ENCODE measurements at places on chromosomes 1 and 21.

- DNase-seq: peak; percentile 18
Observed at GRCh38 chr1:53715478-53715877, 23.5 kb downstream of the GLIS1 start.

GRCh38 chr1:174007851-174008250 is 14.3 kb downstream of the RC3H1 start:
- no peak for DNase-seq

GRCh38 chr1:76501586-76502219 is 365.6 kb upstream of the ST6GALNAC5 start:
- DNase-seq: no peak

DNA sequence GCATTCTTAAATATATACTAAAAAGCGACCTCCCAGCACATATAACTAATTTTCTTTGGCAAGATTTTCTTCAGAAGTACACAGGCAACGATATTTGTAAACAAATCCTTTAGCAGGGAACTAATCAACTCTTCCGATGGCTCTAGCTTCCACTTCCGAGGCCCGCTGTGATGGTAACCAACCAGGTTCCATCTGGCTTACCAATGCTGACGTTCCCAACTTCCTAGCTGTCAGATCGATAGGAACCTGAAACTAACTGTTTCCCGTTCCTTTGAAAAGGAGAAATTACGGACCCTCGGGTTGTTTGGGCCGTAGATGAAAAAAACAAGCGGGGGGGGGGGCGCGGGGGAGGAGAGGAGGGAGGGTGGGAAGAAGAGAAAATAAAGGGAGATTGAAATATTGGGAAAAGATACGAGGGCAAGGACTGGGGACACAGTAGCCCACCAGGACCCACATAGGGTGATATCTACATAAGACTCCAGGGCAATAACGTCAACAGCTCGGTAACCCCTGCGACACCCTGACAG is 513 bp downstream of the GTF2B start:
- no peak for DNase-seq

DNA sequence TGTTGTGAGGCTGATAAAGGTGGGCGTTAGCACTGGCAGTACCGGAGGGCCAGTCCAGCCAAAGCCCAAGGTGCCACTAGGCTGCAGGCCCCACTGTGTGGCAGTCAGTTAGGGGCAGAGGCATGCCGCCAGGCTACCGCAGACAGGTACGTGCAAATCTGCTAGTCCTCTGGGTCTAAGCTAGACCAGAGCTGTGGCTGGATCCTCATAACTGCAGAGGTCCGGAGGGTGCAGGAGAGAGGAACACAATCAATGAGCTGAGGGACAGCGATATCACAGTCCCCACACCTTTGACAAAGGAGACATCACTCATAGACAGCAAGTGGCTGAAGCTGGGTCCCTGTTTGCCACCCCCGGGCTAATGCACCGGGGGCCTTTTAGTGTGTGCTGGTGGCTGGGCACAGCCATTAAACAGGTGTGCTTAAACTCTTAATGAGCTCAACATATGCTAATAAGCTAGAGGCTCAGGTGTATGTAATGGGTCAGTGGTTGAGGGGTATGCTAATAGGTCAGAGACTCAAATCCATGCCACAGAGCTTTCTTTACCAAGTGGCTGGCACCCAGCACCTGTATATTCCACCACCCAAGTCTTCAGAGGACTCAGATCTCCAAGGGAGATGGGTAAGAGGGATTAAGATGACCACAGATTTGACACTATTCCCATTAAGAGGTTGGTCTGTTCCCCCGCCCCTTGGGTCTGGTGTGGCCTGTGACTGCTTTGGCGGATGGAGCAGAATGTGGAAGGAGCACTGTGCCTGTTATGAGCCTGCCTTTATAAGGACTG is 82.0 kb downstream of the GLIS1 start:
- no peak for DNase-seq

- no peak for DNase-seq
Observed at GRCh38 chr1:58844176-58844575, 60.3 kb upstream of the JUN start.

GRCh38 chr1:20322081-20322824 is 31.6 kb downstream of the VWA5B1 start:
- no peak for DNase-seq

DNA sequence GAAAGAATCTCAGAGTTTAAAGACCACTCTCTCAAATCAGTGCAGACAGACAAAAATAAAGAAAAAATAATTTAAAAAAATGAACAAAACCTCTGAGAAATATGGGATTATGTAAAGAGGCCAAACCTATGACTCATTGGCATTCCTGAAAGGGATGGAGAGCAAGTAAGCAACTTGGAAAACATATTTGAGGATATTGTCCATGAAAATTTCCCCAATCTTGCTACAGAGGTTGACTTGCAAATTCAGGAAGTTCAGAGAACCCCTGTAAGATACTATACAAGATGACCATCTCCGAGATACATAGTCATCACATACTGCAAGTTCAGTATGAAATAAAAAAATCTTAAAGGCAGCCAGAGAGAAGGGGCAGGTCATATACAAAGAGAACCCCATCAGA is 43.7 kb upstream of the IVNS1ABP start:
- DNase-seq: no peak
